Subcutaneous preadipocyte (primary cell): ENCODE measurements at places on chromosomes 1 and 21. TPM values are rescaled to one million over a fixed set of nuclear protein-coding genes. Genes with fewer than 3 reads are reported as not detected.

Gene SHISA4
- total RNA-seq = 6.6 and 7.0 TPM in 2 replicates

Gene CD160
- total RNA-seq = not detected in 2 replicates

Gene HAO2
- not detected in 2 replicates for total RNA-seq

Gene LCE1B
- total RNA-seq = not detected in 2 replicates

Gene KCNK2
- total RNA-seq = 8.6 and 10.3 TPM in 2 replicates

Gene C2CD4D
- not detected in 2 replicates for total RNA-seq

Gene ATF3
- total RNA-seq = 1.2 and 3.3 TPM in 2 replicates

Gene CRYAA
- not detected in 2 replicates for total RNA-seq

Gene KRTAP21-1
- not detected in 2 replicates for total RNA-seq

Gene TEKT2
- total RNA-seq = not detected in 2 replicates

Gene S100A7A
- not detected in 2 replicates for total RNA-seq

Gene SYNJ1
- 4.4 and 5.1 TPM in 2 replicates for total RNA-seq

Gene VWA5B1
- total RNA-seq = not detected in 2 replicates

Gene TCHHL1
- not detected in 2 replicates for total RNA-seq

Gene OR2T35
- not detected in 2 replicates for total RNA-seq

Gene U2AF1
- 20.9 and 33.0 TPM in 2 replicates for total RNA-seq

Gene PKN2
- 27.6 and 42.4 TPM in 2 replicates for total RNA-seq

Gene REN
- 0.37 TPM in 1 of 2 replicates, not detected in the other for total RNA-seq

Gene LDLRAD1
- not detected in 2 replicates for total RNA-seq

Gene ZFYVE9
- total RNA-seq = 25.4 and 32.1 TPM in 2 replicates

Gene SLC1A7
- total RNA-seq = under 0.01 TPM in 1 of 2 replicates, not detected in the other

Gene SV2A
- 9.4 and 13.2 TPM in 2 replicates for total RNA-seq

Gene ORC1
- total RNA-seq = 8.8 and 17.2 TPM in 2 replicates

Gene HTR1D
- not detected in 2 replicates for total RNA-seq

Gene TXNDC12
- 25.8 and 26.1 TPM in 2 replicates for total RNA-seq

Gene MFAP2
- total RNA-seq = 40.7 and 44.5 TPM in 2 replicates

Gene HES3
- not detected in 2 replicates for total RNA-seq

Gene EPS15
- total RNA-seq = 49.6 and 53.6 TPM in 2 replicates

Gene VSIG8
- not detected in 2 replicates for total RNA-seq
